ENCODE measurements at places on chromosomes 1 and 21. TPM values are rescaled to one million over a fixed set of nuclear protein-coding genes. Genes with fewer than 3 reads are reported as not detected.

Gene S100A14
- 0.42 TPM for total RNA-seq

Gene S100A3
- 1.3 TPM for total RNA-seq

Gene ABCA4
- 113 TPM for total RNA-seq

Gene OR2AK2
- not detected for total RNA-seq

Gene TATDN3
- 12.1 TPM for total RNA-seq

Gene TLR5
- total RNA-seq, result 0.34 TPM

Gene C1orf87
- total RNA-seq, result not detected

Gene SKI
- total RNA-seq, result 26.7 TPM

Gene ITLN1
- total RNA-seq, result not detected

Gene BRINP3
- total RNA-seq, result not detected

Gene SLC35A3
- total RNA-seq, result 24.7 TPM

Gene TNN
- total RNA-seq, result not detected

Gene PDZK1
- total RNA-seq, result 0.34 TPM

All from dermis blood vessel endothelial cell (primary cell).